Activated T-cell treated with anti-CD3 and anti-CD28 coated beads for 1 hour (primary cell): ENCODE measurements at places on chromosomes 5 and 9.

DNA sequence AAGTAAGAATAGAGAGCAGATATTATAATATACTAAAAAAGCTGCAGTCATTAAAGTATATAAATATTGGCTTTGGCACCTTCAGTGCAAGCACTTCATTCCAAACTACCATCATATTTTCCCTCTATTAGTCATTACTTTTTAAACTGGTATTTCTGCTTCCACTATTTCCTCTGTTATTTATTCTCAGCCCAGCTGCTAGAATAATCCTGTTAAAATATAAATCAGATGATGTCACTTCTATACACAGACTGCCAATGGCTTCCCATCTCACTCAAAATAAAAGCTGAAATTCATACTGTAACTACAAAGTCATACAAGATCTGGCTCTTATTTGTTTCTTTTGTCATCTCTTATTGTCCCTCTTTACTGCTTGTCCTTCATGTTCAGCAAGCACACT, 432.9 kb downstream of the TLE4 start:
- DNase-seq, result no peak

- peak; percentile 56 for DNase-seq
Measured at GRCh38 chr9:123322273-123323195, 33.5 kb upstream of the CRB2 start.

GRCh38 chr9:136151214-136151804, 32.6 kb upstream of the TMEM250 start:
- DNase-seq, result no peak

- no peak for DNase-seq
Measured at GRCh38 chr9:126062158-126062886, 264.3 kb upstream of the MVB12B start.

- DNase-seq, result no peak
Measured at GRCh38 chr9:106286249-106286648, 576.7 kb upstream of the ZNF462 start.

- no peak for DNase-seq
Measured at GRCh38 chr5:139856714-139857113, 61.1 kb downstream of the PSD2 start.

DNA sequence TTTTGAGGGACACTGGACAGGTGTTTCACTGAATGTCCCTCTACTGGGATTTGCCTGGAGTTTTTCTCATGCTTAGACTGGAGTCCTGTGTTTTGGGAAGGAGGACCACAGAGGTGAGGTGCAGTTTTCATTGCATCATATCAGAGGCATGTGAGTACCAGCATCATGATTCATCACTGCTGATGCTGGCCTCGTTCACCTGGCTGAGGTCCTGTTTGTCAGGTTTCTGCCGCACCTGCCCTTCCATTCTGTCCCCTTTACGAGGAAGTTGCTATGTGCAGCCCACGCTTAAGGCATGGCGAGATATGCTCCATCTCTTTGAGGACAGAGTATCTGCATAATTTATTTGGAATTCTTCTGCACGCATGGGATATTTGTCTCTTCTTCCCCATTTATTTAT, 162.1 kb downstream of the TENT4A start:
- DNase-seq, result no peak

- DNase-seq, result no peak
Measured at GRCh38 chr5:116681334-116682013, 106.9 kb upstream of the SEMA6A start.

DNA sequence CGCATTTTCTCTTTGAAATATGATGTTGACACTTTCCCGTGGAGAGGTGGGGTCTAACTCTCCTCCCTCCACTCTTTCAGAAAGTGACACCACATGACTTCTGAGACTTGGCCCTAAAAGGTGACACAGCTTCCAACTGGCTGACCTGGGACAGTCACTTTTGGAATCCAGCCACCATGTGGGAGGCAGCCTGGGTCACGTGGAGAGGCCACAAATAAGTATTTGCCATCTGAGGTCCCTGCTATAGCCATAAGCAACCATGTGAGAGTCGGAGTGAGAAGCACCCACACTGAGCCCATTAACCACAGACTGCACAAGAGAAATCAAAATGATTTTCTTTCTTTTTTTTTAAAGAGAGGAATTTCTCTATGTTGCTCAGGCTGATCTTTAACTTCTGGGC, 4.1 kb upstream of the PHYKPL start:
- no peak for DNase-seq

DNA sequence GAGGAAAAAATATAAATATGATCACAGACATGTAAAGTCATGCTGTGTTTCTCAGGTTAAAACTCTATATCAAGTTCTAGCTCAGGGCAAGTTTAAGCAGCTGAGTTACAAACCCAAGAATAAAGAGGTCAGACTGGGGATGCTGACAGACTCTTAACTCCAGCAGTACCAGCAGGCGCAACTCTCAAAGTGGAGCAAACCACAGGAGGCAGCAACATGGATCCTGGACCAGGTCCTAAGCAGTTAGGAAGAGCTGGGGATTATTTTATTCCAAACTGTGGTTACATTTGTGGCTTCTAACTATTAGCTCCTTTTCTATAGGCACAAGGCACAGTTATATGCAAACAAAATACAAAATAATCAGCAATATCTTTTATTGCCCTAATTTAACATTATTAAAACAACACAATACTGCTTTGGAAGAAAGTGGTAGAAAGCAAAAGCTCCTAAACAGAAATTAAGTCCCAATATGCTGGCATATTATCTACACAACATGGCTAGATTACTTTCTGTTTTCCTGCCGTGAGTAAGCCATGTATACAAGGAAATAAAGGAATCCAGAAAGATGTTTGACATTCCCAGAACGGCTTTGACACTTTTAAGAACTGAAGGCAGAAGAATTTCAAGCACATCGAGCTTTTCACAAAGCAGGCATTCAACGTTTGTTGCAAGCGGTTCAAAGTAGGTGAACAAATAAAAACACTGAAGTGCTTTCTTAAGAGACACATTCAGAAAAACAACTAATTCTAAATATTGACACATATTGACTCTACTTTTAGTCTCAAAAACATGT, 378.8 kb upstream of the ZNF608 start:
- no peak for DNase-seq

GRCh38 chr9:87080512-87081264, 133.4 kb upstream of the GAS1 start:
- DNase-seq, result no peak

- no peak for DNase-seq
Measured at GRCh38 chr5:16596581-16596940, 20.2 kb downstream of the RETREG1 start.

DNA sequence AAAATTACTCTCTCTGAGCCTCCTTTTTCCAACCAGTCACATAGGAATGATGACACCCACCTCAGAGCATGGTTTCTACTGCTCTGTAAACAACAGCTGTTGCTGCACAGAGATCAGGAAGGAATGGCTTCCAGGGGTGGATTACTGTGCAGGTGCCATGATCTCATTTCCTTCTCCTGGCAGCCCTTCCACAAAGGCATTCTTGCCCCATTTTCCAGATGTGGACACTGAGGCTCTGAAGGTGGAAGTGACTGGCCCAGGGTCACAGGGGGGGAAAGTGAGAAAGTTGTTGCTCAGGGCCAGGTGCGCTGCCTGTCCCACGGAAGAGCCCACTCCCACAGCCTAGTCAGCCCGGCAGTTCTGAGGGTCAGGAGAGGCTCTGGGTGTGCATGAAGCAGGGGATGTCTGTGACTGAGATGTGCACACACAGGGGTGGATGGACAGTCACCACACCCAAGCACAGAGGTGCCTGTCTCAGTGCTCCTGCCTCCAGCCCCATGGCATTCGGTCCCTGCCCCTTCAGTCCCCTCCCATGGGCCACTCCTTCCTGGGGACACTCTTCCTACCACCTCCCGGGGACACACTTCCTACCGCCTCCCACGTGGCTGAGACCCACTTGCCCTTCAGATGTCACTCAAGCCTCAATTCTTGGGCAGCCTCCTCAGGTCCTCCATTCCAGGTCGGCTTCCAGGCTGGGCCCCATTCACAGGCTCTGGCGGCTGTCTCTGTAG, 17.0 kb downstream of the FGFR4 start:
- DNase-seq, result no peak

DNA sequence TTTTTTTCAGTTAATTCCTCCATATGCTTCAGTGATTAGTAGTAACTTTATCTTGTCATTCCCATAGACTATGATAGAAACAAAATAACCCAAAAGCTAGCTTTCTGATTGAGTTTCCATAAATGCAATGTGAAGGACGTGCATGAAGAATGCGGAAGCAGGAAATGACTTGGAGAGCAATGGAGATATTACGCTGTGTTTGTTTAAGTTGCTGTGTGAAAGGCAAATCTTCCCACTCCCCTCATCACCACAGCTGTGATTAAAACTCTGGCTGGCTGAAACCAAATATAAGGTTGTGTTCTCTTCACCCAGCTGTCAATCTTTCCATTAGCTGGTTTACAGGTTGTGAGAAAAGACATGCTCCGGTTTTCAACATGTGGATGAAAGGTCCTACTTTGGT, 83.9 kb downstream of the NR2F1-AS1 start:
- no peak for DNase-seq

GRCh38 chr5:10489810-10490426, 48.2 kb downstream of the ROPN1L start:
- DNase-seq, result no peak

- DNase-seq, result no peak
Measured at GRCh38 chr5:103120607-103121200, 603 bp downstream of the PPIP5K2 start.

- no peak for DNase-seq
Measured at GRCh38 chr9:81031422-81032029, 657.8 kb downstream of the TLE1 start.

DNA sequence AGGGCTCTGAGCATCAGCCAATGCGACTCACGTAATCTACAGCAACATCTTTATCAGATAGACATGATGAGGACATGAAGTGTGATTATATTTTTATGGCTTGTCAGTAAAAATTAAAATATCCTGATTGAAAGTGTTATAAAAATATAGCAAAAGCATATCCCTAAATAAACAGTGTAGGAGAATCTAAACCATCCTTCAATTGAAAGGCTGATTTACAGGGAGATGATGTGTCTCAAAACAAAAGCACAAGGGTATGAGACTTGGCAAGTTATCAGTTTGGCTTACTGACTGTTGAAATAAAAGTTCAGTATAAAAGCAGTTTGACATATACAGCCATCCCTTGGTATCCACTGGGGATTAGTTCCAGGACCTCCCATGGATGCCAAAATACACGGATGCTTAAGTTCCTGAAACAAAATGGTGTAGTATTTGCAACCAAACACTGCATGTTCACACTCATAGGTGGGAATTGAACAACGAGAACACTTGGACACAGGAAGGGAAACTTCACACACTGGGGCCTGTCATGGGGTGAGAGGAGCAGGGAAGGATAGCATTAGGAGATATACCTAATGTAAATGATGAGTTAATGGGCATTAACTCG, 149.9 kb upstream of the MAP1B start:
- no peak for DNase-seq

DNA sequence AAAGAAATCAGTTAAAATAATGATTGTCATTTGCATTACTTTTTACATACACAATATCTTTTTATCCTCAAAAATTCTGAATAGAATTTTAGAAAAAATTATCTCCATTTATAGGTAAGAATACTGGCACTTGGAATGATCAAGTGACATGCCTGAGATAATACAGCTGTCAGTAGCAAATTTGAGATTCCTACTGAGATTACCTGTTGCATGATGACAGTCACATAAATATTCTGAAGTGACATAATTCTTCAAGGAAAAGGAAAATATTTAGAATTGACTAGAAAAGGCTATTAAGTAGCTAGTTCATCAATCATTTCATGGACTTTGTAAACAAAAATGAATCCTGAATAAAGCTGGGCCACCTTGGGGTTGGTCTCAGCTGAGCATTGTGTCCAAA, 15.2 kb upstream of the ENC1 start:
- no peak for DNase-seq

GRCh38 chr5:44900273-44900954, 91.7 kb downstream of the MRPS30 start:
- no peak for DNase-seq

- peak; percentile 2 for DNase-seq
Measured at GRCh38 chr5:154829589-154830218, 20.7 kb downstream of the FAXDC2 start.

GRCh38 chr5:124675931-124676846, 70.2 kb downstream of the ZNF608 start:
- no peak for DNase-seq

DNA sequence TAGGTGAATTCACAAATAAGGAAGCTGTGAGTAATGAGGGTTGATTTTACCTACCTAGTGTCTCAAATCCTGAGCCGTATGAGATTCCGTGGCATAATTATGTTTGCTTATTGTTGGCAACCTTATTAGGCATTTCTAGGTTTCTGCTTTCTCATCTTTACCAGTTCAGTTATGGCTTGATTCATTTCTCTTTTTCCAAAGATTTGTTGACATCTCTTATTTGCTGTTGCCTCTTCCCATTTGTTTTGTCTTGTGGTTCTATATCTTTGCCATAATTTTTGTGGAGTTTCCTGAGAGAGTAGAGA, 470 bp downstream of the IL31RA start:
- no peak for DNase-seq

- no peak for DNase-seq
Measured at GRCh38 chr5:15887093-15887492, 292.5 kb downstream of the MARCHF11 start.

- DNase-seq, result no peak
Measured at GRCh38 chr5:14228219-14228618, 85.1 kb downstream of the TRIO start.

DNA sequence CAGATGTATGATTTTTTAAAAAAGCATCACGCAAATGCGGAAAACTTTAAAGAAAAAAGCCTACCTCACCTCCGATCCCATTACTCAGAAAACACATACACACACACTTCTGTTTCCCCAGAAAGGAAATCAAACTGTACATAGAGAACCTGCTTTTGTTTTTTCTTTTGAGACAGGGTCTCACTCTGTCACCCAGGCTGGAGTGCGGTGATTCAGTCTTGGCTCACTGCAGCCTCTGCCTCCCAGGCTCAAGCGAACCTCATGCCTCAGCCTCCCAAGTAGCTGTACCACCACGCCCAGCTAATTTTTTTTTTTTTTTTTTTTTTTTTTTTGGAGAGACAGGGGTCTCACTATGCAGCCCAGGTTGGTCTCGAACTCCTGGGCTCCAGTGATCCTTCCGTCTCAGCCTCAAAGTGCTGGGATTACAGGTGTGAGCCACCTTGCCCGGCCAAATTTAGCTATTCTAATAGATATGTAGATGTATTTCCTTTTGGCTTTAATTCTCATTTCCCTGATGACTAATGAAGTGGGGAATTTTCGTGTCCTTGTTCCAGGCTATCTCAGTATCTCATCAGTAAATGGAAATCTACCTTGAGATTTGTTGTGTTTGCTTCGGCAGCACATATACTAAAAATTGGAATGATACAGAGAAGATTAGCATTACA, 25.7 kb upstream of the EEIG1 start:
- DNase-seq, result no peak

- no peak for DNase-seq
Measured at GRCh38 chr5:14268738-14269137, 125.6 kb downstream of the TRIO start.
